Stimulated activated CD8-positive, alpha-beta memory T cell treated with anti-CD3 and anti-CD28 coated beads, Interleukin-4, amount 100 ng/mL, for 1 hour (primary cell): ENCODE measurements at places on chromosomes 7 and 10.

DNA sequence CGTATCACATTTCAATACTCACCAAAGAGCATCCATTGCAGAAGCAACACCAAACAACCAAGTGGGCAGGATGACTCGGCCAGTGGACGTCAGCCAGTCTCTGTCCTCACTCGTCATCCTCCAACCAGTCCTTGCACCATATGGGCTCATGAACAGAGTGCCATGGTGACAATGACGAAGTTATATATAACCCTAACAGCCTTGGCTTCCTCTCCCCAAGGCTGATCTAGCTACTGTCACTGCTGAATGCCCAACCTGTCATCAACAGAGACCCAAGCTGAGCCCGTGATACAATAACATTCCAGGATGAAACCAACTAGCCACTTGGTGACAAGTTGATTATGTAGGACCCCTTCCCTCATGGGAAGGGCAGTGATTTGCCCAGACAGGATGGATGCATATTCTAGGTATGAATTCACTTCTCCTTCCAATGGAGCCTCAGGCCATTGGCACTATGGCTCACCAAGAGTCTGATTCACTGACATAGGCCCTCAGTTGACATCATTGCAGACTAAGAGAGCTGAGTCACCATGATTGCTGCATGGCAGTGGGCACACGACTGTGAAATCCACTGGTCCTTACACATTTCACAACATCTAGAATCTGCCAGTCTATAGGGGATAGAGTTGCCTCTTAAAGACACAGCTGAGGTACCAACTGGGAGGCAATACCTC lies 26.3 kb upstream of the PPIF start:
- no peak for DNase-seq

DNA sequence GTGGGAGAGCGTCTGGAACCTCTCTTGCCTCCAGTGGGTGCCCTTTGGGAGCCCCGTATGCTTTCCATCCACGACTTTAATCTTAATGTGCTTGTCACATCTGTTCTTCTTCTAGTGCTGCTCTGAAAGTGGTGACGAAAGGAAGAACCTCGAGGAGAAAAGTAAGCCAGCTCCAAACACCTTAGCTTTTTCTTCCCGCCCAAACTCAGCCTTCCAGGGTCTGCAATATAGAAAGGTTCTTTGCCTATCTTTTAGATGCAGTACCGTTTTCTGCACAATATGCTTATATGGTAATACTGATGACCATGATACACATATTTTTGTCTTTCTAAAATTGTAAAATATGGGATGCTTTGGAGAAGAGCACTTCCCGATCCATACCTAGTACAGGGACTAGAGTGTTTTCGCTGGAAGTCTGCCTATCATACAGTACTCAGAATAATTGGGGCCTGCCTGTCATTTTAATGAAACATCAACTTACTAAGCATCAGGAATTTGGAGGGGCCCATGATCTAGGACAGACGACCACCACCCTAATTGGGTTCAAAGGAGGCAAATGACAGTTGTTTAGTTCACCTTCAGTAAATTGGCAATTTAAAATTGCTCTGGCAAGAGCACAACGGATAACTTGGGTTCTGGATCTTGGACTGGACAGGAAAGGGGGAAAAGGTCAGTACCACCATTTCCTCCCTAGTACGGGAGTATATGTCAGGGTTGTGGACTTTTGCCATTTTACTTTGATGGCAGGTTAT lies 884 bp downstream of the RINT1 start:
- DNase-seq = no peak

GRCh38 chr7:22582863-22583622 lies 83.1 kb upstream of the STEAP1B start:
- no peak for DNase-seq

GRCh38 chr7:55565681-55566080 lies 6.6 kb downstream of the VOPP1 start:
- no peak for DNase-seq

DNA sequence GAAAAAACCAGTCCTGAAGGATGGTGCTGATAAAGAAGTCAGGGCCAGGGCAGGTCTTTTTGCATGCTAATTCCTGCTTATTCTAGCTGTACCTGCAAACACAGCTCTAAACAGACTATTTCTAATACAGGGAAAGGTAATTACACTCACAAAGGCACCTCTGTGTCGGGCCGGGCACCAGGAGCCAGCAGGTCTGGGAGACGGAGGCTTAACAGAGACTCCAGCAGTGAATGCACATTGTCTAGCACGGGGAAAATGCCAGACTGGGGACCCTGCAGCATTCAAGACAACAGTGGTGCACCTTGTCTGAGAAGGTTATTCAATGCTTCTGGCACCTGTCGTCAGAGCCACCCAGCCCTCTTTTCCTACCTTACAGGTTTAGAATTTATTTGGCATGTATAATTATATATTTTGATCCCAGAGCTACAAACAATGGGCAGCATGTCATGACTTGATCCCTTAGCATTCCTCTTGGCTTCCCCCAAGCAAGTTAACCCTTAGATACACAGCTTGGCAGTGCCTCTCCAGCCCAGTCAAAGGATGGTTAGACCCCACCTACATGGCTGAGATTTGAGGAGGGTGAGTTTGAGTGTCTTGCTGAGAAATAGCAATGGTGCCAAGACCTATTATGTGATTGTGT lies 185.2 kb downstream of the SLC25A13 start:
- DNase-seq = no peak

GRCh38 chr10:121680879-121681655 lies 82.8 kb upstream of the FGFR2 start:
- no peak for DNase-seq

- no peak for DNase-seq
Measured at GRCh38 chr7:120502132-120502531, 229.2 kb downstream of the KCND2 start.

GRCh38 chr7:43650457-43651052 lies 67.6 kb downstream of the STK17A start:
- no peak for DNase-seq

DNA sequence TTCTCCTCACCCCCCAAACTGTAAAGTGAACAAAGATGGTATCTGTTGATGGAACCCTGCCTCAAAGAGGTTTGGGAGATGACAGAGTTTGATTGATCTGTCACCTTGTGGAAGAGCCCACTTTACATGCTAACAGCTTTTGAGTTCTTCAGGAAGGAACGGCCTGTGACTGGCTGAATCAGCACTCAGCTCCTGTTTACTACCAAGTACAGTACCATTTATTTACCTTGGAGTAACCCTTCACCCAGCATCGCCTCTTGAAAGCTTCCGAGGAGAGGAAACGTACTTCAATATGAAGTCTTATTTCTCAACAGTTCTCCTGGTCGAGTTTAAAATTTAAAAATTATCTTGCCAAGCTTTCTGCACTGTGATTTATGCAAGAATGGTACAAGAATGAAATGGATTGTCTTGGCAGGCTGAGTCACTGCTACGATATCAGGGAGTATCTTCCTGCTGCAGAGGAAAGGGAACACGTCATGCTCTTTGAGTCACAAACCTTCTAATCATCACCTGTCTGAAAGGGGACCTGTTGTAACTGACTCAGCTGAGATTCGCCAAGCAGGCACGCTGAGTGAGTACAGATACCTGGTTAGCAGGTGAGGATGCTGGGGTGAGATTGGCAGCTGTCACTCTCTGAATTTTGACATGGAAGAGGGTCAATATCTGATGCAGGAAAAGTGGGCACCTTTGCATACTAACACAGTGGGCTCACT lies 30.1 kb downstream of the KLF6 start:
- no peak for DNase-seq

- DNase-seq = no peak
Measured at GRCh38 chr7:34034728-34035127, 129.4 kb downstream of the BMPER start.

DNA sequence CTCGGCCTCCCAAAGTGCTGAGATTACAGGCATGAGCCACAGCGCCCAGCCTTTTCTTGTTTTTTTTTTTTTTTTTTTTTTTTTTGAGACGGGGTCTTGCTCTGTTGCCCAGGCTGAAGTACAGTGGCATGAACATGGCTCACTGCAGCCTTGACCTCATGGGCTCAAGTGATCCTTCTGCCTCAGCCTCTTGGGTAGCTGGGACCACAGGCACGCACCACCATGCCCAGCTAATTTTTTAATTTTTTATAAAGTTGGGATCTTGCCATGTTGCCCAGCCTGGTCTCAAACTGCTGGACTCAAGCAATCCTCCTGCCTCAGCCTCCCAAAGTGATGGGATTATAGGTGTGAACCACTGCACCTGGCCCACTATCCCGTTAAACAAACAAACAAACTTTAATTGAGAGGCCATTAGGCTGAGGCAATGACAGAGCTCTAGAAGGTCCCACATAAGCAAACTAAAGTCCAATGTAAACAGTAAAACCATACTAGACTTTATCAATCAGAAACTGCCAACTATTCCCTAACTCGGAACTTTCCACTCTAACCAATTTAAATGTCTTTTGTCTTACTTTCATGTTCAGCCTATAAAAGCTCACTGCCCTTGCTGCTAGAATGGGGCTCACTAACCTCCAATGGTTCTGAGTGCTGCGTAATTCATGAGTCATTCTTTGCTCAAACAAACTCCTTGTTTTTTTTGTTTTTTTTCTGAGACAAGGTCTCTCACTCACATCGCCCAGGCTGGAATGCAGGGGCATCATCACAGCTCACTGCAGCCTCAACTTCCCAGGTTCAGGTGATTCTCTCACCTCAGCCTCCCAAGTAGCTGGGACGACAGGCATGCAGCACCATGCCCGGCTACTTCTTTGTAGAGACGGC lies 1.9 kb downstream of the DHX32 start:
- DNase-seq = no peak

- no peak for DNase-seq
Measured at GRCh38 chr7:47317487-47317886, 264.4 kb downstream of the TNS3 start.

DNA sequence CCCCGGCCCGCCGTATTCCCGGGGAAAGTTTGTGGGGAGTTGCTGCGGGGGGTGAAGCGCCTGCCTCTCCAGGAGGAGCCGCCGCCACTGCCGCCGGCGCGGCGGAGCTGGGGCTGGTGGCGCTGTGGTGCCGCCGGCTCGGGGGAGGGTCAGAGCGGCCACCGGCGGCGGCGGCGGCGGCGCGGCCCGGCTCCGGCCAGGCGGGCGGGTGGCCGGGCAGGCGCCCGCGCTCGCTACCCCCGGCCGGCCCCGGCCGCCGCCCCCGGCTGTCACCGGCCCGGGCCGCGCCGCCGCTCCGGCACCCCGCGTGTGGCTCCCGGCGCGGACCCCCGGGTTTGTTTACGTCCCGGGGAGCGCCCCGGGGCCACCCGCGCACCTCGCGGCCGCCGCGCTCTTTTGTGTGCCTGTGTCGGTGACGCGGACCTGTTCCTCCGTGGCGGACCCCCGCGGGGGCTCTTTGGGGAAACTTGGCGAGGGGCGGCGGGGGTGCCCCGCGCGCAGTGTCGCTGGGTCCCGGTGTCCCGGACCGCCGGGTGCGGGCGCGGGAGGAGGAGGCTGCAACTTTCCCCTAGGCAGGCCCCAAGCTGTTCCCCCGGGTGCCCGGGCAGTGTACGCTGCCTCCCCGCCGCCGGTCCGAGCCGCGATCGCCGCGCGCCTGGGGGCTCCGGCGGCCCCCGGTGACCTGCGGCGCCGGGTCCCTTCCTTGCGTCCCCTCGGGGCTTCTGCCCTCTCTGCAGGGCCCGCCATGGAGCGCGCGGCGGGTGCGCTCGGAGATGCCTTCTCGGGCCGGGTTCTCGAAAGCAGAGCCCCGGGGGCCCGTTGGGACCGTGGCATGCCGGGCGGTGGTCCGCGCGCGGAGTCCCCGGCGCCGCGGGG lies 593 bp upstream of the CUX1 start:
- no peak for DNase-seq

DNA sequence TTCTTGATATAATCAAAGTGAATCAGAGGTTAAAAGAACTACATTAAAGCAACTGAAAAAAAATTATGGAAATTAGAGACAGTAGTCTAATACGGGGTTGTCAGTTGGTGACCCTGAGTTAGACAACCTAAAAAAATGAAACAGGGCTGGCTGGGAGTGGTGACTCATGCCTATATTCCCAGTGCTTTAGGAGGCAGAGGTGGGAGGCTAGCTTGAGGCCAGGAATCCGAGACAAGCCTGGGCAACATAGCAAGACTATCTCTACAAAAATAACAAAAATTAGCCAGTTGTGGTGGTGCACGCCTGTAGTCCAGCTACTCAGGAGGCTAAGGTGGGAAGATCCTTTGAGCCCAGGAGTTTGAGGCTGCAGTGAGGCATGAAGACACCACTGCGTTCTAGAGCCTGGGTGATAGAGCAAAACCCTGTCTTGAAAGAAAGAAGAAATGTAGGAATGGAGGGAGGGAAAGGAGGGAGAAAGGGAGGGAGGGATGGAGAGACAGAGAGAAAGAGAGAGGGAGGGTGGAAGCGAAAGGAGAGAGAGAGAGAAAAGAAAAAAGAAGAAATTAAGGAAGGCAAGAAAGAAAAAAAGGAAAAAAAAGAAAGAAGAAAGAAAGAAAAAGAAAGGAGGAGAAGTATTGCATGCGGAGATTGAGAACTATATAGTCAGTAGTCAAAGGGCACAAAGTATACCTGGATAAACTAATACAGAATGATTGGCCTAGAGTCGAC lies 166.1 kb downstream of the TPST1 start:
- DNase-seq = no peak

DNA sequence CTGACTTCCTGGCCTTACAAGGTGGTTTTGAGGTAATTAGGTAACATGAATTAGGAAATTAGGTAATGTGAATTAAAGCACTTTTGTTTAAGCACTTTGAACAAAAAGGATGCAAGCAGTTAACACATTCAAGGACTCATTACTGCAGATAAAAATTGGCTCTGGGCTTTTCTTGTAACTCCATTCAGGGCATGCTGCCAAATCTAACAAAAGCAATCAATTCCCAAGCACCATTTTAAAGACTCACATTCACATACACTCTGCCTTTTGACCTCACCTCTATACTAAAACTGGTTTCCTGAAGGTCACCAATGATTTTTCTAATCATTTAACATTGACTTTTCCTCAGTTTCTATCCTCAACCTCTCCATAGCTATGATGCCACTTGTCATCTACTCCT lies 251.2 kb upstream of the RHOBTB1 start:
- no peak for DNase-seq

DNA sequence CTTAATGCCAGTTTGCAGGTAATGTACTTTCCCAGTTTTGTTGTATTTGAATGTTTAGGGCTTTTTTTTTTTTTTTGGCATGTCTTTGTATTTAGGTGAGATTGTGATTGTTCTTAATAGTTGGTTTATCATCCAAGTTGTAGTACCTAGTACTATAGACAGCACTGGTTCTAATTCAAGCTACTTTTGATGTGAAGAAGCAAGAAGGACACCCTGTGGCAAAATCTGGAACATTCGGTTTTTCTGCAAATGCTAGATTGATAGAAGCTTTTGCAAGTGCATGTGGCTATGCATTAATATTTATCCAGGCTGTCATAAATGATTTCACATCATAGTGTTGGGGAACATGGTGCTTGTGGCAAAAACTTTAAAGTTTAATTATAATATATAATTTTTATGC lies 248.9 kb downstream of the FOXP2 start:
- DNase-seq = no peak
